ENCODE measurements at places on chromosomes 4 and X.
A peak's percentile ranks its signal among the peaks of the same experiment; 100 is the strongest.

DNA sequence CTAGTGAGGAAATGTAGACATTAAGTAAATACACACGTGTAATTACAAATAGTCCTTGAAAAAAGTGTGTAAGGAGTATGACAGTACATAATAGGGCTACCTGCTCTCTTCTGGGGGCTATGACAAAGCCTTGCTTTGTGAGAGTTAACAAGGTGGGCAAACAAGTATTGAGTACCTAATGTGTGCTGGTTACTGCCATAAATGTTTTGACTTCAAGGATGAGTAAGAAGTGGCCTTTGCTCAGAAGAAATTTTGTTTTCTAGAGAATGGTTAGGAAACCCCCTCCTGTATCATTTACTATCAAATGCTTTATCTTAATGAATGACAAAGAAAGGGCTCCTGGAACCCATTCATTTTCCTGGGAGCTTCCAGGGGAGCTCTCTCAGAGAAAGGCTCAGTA is 167.0 kb upstream of the CASK start:
- no peak for DNase-seq

DNA sequence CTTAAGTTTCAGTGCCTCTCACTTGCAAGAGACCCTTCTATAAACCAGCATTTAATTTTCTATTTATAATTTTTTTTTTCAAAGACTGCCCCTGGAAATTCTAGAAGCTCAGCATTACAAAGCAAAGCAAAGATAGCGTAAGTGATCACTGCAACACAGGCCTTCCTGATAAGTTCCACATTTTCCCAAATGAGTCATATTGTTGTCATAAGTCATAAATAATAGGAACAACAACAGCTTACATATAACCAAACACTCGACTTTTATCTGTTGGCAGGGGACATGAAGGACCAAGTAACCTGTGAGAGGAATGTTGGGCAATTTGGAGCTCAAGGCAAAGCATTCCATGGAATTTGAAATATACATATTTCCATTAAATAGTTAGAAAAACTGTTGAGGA is 815.5 kb downstream of the DMD start:
- no peak for DNase-seq

- no peak for DNase-seq
Observed at GRCh38 chrX:120446498-120446897, 22.6 kb downstream of the LAMP2 start.

GRCh38 chr4:124337874-124338273 is 374.7 kb downstream of the ANKRD50 start:
- DNase-seq, result no peak

DNA sequence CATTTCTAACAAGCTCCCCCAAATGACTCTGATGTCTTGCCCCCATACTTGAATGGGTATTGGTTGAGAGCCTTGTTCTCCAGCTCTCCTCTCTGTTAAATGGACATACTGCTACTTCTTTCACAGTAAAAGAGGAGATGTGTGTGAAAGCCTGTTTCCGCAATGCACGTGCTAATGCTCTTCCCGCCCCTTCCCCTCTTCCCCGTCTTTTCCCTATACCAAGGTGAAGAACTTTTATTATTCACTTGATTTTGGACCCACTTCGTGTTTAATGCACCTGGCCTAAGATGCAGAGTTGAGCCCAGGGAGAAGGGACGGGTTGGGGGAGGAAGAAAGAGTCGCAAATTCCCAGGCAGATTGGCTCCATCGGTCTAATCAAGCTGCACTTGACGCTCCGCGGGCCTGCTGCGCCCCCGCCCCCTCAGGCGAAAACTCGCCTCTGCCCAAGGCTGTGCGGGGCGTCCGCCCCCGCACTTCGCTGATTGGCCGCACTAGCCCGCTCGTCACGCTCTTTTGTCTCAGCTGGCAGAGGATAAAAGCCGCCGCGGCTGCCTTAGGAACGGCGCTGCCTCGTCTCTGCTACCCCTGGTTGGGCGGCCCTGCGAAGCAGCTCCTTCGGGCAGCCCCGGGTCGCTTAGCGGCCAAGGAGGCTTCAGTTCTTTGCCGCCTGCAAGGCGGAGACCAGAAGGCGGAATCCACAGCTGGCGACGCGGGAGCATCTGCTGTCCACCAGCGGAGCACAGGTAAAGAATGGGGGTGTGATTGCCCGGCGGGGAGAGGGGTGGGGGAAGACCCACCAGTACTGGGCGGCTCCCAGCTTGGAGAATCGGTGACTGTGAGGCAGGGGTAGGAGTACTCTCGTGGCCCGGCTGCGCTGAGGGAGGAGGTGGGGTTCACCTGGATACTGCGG is at the start of gene ZCCHC12:
Gene ZCCHC12, plus strand, starts transcription at position 562 of the 910 bp plus-strand sequence. CDS start 1,421 bp downstream, outside the sequence.
- peak; percentile 58 for DNase-seq

DNA sequence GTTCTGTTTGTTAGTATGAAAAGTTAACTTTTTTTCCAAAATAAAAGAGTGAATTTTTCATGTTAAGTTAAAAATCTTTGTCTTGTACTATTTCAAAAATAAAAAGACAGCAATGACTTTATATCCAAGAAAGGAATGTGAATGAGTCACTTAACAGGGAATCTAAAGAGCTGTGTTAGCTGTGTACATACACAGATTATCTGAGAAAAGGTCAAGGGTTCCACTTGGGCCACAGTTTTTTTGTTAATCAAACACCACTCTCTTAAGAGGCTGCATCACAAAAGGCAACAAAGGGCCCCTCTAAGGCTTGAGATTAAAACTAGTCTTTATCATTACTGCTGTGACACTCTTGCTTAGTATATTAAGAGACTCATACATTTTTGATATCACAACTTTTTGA is 82.1 kb downstream of the FIP1L1 start:
- DNase-seq, result no peak

- DNase-seq, result no peak
Observed at GRCh38 chrX:152819266-152819665, 11.3 kb downstream of the CETN2 start.

DNA sequence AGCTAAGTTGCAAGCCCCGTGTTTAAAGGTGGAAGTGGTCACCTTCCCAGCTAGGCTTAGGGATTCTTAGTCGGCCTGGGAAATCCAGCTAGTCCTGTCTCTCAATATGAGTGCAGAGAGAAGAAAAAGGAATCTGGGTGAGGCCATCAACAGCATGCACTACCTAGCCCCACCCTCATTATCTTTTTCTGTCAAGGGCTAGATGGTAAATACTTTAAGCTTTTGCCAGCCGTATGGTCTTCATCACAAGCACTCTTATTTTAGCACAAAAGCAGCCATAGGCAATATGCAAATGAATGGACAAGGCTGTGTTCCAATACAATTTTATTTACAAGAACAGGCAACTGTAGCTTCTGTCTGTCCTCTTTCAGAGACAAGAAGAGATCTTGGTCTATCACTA is 282.9 kb downstream of the ZNF674 start:
- no peak for DNase-seq

DNA sequence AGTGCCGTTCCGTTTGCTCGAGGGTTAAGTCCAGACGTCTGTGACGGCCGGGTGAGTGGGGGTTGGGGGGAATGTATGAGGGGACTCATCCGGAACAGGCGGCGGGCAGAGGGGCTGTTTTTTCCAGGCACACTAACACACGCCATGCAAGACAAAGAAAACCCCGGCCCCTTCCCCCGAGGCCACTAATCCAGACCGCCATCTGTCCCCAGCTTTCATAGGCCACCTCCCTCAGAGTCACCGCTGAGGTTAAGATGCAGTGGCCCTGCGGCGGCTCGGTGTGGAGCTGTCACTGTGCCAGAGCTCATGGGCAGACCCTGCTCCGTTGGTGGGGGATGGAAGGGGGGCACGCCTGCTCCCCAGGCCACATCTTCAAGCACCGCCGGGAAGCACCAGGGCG is 34.1 kb downstream of the SORCS2 start:
- DNase-seq, result no peak

- DNase-seq, result no peak
Observed at GRCh38 chrX:153945956-153946943, 1.8 kb upstream of the RENBP start.

GRCh38 chrX:55142919-55143310 is 54.1 kb downstream of the PAGE2 start:
- DNase-seq, result no peak

DNA sequence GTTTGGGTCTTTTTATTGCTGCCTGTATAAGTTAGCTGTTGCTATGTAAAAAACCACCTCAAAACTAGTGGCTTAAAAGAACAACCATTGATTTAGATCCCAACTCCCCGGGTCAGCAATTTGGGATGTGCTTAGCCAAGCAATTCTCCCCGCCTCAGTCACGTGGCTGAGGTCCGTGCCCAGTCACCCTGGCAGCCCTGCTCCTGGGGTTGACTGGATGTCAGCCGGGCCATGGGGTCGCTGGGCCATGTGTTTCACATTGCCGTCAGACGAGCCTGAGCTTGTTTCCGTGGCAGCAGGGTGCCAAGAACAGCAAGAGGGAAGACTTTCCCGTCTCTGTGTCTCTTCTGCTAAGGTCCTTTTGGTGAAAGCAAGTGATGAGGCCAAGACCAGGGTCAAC is 345.7 kb upstream of the FAT1 start:
- peak; percentile 52 for DNase-seq

- DNase-seq, result no peak
Observed at GRCh38 chr4:181161669-181162068, 1081.5 kb upstream of the TENM3 start.

DNA sequence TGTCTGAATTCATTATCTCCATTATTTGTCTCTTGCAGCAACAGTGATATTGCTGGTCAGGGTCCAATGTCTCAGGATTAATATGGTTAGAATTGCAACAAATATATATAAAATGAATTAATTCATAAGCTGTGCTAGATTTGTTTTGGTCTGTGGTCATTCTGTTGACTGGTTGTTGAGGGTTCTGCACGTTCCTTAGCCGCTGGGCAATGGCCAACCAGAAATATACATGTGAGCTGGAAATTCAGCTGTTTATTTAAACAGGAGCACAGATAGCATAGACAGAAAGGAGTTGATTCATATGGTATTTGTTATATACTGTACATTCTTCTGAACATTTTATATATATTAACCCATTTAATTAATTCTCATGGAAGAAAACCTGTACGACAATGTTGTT is 100.8 kb downstream of the RPA4 start:
- DNase-seq, result no peak

DNA sequence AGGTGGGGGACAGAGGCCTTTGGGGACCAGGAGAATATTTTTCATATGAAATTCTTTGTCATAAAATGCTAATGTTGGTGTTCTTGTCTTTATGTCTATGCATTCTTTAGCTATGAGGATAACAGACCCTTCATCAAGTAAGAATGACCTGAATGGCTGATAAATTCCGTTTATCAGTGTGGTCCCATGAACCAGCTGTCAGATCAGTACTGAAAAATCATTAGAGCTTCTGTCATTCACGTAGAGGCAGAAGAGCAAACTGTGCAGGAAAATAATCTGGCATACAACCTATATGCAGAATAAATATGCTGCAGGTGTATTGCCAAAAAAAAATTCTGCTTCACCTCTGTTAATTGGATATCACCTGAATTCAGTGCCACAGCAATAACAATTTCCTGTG is 828.6 kb downstream of the ADGRL3 start:
- DNase-seq, result no peak

DNA sequence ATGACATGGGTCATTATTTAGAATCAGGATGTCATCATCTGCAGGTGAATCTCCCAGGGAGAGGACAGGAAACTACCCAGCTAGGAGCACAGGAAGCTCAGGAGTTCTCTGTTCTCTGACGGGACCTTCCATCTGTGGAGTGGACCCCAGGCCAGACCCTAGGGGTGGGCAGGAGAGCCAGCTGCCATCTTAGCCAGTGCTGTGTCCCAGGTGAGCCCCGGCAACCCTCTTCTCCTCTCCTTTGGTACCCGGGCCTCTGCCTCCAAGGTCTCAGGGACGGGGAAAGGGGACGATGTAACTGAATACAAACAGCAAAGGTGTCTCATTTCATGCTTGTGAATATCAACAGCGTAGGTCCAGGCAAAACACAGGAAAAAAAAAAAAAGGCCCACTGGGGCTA is 48.5 kb downstream of the C4orf50 start:
- DNase-seq, result no peak

DNA sequence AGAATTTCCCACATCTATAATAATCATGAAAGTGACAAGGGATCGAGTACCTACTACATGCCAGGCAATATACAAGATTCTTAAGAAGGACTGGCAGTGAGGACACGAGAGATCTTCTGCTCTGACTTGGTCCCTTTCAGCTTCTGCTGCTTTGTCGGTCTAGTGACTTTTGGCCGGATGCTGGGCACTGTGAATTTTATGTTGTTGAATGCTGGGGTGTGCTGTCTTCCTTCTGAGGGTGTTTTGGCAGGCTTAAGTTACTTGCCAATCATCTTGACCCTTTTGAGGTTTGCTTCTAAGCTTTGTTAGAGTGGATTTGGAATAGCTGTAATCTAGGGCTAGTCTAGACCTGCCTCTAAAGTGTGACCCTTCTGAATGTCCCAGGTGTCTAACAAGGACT is 23.5 kb downstream of the NAT8L start:
- no peak for DNase-seq

DNA sequence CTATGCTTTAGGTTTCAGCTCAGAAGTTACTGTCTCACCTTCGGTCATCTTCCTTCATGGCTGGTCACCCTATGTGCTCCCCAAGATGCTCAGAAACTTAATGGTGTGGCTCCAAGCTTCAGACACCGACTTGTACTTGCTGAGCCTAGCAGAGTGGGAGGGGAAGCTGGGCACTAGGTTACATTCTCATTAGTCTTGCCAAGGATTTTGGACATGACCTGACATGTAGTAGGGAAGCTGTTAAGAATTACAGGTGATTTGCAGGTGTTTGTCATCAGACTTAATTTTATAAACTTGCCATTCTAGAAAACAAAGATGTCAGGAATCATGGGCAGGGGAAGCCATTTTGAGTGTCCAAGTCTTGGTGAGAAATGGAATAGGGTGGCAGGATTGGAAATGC is 72.4 kb downstream of the CCNG2 start:
- no peak for DNase-seq

GRCh38 chr4:40323866-40324265 is 11.3 kb upstream of the CHRNA9 start:
- no peak for DNase-seq

- DNase-seq, result no peak
Observed at GRCh38 chr4:188082796-188083195, 26.6 kb downstream of the TRIML2 start.

DNA sequence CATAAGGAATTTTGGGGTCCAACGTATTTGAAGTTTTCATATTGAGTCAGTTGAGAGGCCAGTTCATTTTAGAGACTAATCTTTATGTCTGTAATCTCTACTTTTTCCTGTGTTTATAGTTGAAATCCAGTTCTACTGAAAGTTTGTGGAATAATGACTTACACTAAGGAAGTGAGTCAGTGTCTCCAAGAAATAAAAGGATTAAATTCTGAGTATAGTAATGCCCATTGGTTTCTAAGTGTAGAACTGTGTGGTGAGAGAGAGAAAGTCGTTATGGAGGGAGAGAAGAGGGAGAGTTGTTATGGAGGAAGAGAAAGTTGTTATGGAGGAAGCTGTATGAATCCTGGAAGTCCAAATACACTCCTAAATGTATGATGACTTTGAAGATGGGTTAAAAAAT is 264.6 kb upstream of the HAND2 start:
- DNase-seq, result no peak

DNA sequence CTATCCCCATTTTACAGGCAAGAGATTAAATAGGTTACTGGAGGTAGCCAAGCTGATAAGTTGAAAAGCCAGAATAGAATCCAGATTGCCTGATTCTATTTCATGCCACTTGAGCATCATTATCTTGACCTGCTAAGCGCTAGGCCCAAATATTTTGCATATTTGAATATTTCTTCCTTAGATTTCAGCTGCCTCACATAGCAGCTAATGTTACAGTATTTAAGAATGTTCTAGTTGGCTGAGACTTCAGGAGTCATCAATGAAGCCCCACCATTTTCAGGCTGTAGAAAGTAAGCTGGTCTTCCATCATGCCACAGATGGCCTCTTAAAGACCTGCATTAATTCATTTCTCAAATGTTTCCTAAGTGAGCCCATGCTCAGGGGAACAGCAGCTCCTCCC is 121.4 kb downstream of the SHROOM3 start:
- no peak for DNase-seq

- DNase-seq, result no peak
Observed at GRCh38 chr4:110106931-110107296, 91.5 kb downstream of the ELOVL6 start.
